ENCODE measurements at places on chromosomes 6 and 20.

DNA sequence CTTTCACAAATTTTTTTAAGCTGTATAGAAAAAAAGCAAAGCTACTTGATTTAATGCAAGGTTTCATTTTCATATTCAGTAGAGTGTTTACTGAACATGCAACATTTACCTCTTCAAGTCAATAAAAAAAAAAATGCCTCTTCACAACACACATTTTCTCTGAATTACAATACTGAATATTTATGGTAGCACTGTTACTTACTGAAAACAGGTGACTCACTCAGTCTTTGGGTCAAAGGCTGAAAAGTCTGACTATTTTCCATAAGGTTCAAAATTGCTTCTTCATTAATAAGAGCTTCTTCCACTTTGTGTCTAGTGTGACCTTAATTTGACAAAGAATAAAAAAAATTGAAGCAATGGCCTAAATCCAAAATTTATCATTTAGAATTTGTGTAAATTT lies 101.9 kb downstream of the REV3L start:
- no peak for DNase-seq

GRCh38 chr20:2280082-2280481 lies 15.7 kb upstream of the TGM3 start:
- DNase-seq, result no peak

DNA sequence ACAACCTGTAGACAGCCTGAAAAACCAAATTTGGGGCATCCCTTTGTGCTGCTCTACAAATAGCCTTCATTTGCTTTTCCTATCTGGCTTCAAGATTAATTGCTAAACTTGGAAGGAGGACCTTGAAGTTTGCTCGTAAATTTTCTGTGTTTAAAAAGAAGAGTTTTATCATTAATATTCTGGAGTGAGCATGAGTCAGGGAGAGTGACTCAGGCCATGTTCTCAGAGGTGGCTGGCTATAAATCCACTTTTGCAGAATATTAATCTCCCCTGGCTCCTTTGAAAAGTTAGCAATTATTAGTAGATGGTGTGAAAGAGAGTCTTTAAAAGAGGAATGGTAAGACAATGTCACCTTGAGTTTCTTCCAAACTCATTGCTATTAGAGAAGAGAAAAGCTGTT lies 91.0 kb downstream of the ANKEF1 start:
- DNase-seq, result peak; percentile 32

GRCh38 chr6:27894839-27895762 lies 17.1 kb downstream of the OR2B2 start:
- DNase-seq, result peak; percentile 80

GRCh38 chr6:149368065-149368464 lies 32.0 kb upstream of the SUMO4 start:
- no peak for DNase-seq

DNA sequence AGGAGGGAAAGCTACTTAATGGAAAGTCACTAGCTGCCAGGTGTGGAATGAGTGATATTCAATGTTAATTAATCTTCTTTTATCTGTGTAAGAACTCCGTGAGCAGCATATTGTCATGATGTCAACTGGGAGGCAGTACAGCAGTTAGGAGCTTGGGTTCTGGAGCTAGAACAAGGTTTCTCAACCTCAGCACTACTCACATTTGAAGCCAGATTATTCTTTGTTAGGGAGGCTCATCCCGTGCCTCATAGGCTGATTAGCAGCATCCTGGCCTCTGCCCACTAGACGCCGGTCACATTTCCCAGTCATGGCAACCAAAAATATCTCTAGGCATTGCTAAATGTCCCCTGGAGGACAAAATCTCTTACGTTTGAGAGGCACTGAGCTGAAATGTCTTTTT lies 41.2 kb downstream of the BCAS1 start:
- no peak for DNase-seq

Data from HT1080 (cell line).